ENCODE measurements at places on chromosomes 5 and 9. TPM values are rescaled to one million over a fixed set of nuclear protein-coding genes. Genes with fewer than 3 reads are reported as not detected.

The EFNA5 gene
- total RNA-seq = 72.8 TPM

- DNase-seq = no peak
Measured at GRCh38 chr9:24498632-24499031, 47.1 kb downstream of the IZUMO3 start.

DNA sequence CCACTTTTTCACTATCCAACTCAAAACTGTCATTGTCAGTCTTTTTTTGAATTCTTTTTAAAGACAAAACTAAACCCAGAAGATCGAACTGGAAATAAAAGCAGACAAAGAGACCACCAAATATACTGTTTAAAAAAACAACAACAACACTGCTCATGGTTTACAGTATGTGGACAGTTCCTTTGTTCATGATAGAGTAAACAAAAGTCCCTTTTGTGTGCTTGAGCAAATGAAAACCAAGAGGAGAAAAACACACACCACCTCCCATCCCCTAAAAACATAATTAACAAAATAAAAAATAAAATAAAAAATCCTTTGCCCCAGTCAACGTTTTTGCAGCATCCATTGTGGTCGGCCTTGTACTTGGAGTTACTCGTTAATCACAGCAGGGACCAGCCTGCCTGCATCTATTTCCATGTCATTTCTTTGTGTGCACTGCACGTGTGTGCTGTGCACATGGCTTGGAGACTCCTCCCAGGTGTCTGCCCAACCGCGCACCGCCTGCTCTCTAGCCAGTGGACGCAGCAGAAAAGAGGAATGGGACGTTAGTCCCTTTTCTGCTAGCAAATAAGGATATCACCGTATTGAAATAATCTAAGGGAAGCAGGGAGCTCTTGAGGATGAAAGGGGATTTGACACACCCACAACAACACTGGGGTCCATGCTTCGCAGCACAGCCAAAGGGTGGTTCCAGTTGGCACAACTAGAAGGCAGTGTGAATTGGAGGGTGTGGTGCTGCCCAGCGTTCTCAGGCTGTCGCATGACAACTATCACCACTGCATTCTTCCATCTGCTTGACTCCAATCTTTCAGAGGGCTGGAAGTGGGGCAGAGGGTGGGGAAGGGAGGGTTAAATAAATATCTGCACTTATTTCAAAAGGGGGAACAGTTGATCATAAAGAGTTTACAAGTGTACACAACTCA is 130.0 kb downstream of the SEMA6A start:
- DNase-seq = no peak

DNA sequence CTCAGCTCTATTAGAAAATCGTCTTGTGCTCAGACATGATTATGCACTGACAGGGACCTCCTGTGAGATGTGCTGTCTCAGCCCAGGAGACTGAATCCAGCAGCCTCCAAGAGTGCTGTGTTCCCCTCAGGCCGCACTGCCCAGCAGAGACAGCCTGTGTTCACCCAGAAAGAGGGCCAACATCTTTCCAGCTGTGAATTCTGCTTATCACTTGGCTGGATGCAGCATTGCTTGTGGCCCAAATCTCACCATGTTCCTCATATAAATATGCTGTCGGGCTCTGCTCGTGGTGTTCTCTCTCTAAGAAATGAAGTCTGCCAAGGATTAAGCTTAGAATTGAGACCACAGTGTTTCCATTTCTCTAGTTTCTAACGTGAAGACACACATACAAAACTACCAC is 983.0 kb upstream of the WWC1 start:
- no peak for DNase-seq

The ELAVL2 gene
- total RNA-seq = 0.22 TPM
